ENCODE measurements at places on chromosomes 12 and 14.

- DNase-seq, result no peak
These were observed 1823.6 kb upstream of the FLRT2 start for GRCh38 chr14:83706231-83706954.

DNA sequence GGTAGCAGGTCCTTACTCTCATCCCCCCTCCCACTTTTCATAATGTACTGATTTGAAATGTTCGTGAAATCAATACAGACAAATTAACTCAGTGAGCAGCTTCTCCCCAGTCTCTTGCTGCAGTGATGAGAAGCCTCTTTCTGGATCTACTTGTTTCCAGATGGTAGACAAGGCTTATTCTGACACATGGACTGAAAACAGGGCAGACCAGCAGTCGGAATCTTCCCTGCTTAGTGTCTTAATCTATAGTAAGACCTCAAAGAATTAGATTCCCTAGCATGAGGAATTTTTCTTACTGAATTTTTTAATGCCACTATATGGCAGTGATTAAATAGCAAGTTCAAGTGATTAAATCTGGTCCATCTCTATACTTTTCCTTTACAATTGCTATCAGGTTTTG is 120.1 kb downstream of the RGS6 start:
- DNase-seq, result no peak

DNA sequence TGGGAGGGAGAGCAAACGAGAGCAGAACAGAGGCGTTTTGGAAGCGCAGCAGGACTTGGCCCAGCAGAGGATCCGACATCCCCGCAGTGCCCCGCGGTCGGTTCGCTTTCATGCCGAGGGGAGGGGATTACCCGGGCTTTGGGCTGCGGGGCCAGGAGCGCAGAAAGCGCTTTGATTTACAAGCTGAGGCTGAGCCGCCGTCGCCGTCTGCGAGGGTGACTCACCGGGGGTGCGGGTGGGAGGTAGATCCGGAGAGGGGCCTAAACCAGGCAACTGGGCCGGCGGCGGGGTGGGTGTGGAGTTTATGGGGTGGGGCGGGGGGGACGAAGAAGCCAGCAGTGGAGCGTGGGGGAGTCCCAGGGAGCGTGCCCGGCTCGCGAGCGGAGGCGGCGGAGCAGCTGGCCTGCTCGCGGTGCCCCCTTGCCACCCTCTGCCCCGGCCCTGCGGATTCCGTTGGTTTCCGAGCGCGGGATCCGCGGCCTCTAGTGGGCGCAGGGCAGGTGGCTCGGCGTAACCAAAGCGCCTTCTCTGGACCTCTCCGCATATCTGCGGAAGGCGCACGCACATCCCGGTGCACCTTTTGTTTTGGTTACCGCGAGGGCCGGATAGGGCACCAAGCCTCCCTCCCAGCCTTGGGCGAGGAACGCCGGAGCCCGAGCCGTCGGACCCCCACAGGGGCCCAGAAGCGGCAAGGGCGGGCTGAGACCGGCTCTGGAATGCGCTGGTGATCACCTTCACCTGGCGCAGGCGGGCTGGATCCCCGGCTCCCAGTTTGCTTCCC is 2.6 kb downstream of the SIX4 start:
- DNase-seq, result peak; percentile 68

DNA sequence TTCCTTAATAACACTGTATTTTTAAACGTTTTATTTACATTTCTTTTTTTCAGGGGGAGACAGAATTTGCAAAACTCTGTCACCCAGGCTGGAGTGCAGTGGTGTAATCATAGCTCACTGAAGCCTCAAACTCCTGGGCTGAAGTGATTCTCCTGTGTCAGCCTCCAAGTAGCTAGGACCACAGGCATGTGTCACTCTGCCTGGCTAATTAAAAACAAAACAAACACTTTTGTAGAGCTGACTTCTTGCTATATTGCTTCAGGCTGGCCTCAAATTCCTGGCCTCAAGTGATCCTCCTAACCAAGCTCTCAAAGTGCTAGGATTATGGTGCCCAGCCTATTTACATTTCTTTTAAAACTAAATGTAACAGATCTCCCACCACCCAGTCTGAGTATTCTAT is 12.7 kb downstream of the CPSF6 start:
- no peak for DNase-seq

DNA sequence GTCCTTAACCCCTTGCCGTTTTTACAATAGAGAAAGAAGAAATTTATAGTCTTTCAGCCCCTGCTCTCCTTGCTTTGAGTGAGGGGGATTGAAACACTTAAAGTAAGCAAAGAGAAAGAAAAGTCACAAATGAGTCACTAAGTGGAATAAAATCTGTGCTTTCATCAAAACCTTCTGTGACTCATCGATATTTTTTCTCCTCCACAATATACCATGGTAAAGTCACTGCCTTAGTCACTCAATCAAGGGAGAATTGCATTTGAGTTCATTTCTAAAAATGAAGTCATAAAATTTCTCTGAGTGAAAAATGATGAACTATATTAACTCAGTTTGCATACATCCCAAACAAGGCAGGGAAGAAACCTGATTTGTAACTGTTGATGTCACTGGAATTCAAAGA is 470.3 kb downstream of the FOXG1 start:
- DNase-seq, result no peak

DNA sequence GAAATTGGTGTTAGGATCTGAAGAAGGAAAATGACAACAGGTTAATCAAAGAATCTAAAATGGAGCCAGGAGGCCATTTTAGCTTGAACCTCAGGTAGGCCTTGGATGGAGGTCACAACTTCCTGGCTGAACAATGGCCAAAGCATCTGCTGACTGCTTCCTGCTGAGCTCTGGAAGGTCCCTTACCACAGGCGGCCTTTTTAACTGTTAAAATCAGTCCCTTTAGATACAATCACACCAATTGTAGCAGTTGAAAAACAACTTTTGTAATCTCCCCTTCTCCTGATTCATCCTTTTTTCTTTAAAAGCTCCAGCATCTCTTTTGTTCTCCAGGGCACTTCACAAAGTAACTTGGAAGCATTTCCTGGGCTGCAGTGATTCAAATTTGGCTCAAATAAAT is 388.8 kb downstream of the PDZRN4 start:
- DNase-seq, result no peak

DNA sequence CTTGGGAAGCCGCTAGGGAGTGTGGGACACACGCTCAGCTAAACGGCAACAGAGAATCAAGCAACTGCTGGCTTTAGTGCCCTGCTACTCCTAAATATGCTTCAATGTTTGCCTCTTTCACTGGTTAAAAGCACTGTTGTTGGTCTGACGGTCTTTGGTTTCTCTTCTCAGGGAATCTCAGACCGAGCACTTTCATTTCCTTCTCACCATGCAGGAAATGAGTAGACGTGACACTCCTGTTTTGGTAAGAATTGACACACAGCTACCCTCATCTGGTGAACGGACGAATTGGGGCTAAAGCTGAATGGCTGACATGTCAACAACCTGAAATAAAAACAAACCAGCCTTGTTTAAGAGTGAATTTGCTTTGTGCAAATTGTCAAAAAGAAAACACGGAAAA is 57.5 kb upstream of the PIWIL1 start:
- DNase-seq, result no peak

DNA sequence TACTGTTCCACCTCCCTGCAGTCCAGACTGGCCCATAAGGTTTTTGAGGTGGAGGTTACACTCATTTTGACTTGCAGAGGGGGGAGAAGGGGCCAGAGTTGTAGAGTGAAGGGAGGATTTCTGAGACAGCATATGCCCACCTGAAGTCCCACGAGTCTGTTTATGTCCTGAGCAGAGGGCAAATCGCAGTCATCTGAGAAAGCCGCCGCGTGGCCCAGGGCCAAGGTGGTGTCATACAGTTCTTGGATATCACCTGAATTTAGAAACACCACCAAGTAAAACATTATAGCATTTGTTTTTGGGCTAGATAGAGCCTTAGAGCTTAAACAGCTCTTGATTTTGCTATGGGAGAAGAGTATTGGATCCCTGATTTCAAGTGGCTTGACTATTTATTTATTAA is 30.9 kb downstream of the TDG start:
- no peak for DNase-seq

DNA sequence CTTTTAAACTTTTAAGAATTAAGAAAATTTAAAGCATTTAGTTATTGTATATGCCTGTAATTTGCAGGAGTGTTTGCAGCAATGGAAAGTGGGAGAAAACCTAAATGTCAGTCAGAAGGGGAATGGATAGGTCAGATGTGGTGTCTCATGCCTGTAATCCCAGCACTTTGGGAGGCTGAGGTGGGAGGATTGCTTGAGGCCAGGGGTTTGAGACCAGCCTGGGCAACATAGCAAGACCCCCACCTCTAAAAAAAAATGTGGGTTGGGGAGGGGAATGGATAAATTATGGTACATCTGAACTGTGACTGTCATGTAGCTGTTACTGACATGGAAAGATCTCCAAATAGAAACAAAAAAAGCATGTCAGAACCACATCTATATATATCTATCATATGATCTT is 2.1 kb downstream of the MRPL42 start:
- no peak for DNase-seq

GRCh38 chr12:89384807-89385206 is 32.5 kb upstream of the DUSP6 start:
- DNase-seq, result no peak

- DNase-seq, result no peak
These were observed 147.5 kb upstream of the LHX5 start for GRCh38 chr12:113619202-113619601.

- DNase-seq, result no peak
These were observed 36.3 kb downstream of the STON2 start for GRCh38 chr14:81363746-81364378.

DNA sequence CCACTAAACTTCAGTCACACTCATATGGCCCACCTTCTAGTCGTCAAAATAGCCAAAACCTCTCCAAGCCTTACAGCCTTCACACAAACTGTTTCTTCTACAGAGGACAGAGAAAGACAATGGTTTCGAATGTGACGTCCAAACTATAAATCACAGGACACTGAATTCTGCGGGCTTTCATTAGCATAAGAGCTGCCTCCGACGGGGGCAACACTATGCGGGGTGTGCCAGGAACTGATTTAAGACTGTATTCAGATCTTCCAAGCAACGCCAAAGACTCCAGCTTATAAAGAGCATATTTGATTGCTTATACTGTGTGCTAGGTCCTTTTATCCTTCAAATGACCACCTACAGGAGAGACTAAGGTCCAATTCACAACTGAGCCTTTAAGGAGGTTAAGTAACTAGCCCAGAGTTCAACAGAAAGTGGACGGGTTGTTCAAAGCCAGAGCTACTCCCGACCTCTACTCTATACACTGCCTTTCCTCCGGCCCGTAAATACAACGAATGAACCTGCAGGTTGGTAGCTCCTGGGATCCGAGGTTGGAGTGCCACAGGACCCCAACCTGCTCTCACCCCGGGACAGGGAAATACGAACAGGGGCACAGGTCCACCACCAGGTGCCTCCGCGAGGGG is 575 bp downstream of the L2HGDH start:
- DNase-seq, result no peak

GRCh38 chr12:85552461-85552860 is 272.4 kb downstream of the ALX1 start:
- no peak for DNase-seq

GRCh38 chr12:101876322-101876860 is 989 bp upstream of the DRAM1 start:
- no peak for DNase-seq

GRCh38 chr12:108260969-108261368 is 78.1 kb downstream of the CMKLR1 start:
- no peak for DNase-seq

- DNase-seq, result no peak
These were observed 32.5 kb downstream of the ATF7 start for GRCh38 chr12:53593707-53594106.

- no peak for DNase-seq
These were observed 1.6 kb upstream of the SSTR1 start for GRCh38 chr14:38205949-38206665.

GRCh38 chr14:73502017-73502619 is 11.4 kb downstream of the RIOX1 start:
- no peak for DNase-seq

DNA sequence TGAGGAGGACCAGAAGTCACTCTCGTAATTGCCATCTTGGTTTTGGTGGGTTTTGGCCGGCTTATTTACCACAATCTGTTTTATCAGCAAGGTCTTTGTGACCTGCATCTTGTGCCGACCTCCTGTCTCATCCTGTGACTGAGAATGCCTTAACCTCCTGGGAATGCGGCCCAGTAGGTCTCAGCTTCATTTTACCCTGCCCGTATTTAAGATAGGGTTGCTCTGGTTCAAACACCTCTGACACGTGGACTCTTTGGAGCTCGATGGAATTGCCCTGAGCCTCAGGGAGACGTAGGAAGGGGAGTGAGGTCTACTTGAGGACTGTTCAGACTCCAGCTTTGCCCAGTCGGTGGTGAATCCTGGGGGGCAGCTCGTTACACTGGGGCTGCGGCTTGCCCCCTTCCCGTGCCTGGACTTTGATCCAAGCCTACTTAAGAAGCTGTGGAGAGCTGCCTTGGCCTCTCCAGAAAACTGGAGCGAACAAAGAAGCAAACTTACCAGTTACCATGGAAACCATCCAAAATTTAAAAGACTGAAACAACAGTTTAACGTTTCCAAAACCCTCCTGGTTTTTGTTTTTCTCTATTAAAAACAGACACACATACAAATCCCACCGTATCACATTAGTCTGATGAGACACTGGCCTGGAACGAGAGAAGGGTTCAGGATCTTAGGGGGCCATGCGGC is 28.0 kb downstream of the CALM1 start:
- no peak for DNase-seq

DNA sequence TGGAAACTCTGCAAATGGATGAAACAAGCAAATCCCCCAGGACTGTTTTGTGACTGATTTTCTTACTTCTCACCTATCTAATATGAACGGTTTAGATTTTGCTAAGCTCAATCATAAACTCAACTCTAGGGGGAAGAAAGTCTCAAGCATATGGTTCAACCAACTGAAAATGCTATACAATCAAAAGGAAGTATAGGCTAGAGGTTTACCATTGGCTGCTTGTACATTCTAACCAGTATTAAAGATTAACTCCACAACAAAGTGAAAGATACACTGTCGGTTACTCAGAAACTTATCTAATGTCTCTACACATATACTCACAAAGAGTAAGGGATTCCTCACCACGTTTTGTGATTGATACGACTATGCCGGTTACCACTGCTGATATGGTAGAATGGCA is 281.8 kb upstream of the SOX5 start:
- DNase-seq, result no peak

DNA sequence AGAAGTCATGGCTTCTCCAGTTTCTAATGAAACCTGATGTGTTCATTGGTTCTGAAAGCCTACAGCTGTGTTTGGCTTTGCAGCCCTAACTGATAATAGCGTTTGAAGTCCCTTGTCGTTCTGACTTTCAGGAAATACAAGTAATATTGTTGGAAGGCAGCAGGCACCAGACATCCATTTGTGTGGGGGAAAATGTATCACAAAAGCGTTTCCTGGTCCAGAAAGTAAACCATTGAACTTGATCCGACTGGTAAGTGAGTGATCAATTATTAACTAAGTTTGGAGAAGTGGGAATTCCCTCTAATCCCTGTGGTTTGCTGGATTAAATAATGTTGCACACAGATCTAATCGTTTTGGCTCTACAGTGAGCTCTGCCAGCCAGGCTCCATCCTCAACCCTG is 77.3 kb upstream of the LTA4H start:
- DNase-seq, result no peak

GRCh38 chr14:101402936-101403660 is 158.2 kb upstream of the DIO3 start:
- no peak for DNase-seq

- DNase-seq, result no peak
These were observed 2.8 kb upstream of the SHMT2 start for GRCh38 chr12:57226588-57227314.

Measured in stimulated activated CD8-positive, alpha-beta memory T cell treated with anti-CD3 and anti-CD28 coated beads, Interleukin-15, amount 100 ng/mL, for 4 hours (primary cell).